ENCODE measurements at places on chromosomes 12 and 14. TPM values are rescaled to one million over a fixed set of nuclear protein-coding genes. Genes with fewer than 3 reads are reported as not detected.

- DNase-seq: no peak
Observed at GRCh38 chr12:70885956-70886355, 34.6 kb downstream of the PTPRR start.

DNA sequence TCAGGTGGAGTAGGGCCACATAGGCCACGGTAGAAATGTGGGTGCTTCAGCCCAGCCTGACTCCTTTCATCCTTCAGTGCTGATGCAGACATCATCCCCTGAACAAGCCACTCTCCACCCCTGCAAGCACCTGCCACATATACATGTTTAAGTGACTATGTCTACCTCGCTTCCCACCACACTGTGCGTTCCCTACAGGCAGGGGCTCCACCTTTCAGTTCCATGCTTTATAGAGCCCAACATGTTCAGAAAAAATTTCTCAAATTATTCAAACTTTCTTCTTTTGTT, 11.6 kb downstream of the SLC7A7 start:
- no peak for DNase-seq

DNA sequence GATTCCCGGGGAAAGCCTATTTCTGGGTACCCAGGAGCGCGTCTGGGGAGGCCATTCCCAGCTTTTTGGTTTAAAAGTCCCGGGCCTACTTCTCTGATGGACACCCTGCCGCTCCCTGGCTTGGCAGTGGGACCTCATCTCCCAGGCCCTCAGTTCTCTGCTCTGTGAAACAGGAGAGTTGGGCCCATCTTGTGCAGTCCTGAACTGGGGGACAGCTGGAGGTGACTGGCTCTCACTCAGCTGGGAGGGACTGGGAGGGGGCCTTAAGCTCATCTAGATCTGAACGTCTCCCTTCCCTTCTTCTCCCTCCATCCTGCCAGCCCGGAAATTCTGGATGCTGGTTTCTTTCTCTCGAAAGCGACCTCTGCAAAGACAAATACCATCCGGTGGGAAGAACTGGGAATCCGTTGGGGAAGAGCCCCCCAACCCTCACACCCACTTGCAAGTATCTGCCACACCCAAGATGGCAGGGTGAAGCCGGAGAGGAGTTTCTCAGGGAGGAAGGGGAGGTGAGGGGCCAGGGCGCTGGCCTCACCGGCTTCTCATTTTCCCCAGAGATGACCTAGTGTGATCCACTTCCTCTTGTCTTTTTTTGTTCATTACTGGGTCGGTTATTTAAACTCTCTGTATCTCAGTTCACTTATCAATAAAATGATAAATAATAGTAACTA, 1.4 kb downstream of the RIN3 start:
- no peak for DNase-seq

DNA sequence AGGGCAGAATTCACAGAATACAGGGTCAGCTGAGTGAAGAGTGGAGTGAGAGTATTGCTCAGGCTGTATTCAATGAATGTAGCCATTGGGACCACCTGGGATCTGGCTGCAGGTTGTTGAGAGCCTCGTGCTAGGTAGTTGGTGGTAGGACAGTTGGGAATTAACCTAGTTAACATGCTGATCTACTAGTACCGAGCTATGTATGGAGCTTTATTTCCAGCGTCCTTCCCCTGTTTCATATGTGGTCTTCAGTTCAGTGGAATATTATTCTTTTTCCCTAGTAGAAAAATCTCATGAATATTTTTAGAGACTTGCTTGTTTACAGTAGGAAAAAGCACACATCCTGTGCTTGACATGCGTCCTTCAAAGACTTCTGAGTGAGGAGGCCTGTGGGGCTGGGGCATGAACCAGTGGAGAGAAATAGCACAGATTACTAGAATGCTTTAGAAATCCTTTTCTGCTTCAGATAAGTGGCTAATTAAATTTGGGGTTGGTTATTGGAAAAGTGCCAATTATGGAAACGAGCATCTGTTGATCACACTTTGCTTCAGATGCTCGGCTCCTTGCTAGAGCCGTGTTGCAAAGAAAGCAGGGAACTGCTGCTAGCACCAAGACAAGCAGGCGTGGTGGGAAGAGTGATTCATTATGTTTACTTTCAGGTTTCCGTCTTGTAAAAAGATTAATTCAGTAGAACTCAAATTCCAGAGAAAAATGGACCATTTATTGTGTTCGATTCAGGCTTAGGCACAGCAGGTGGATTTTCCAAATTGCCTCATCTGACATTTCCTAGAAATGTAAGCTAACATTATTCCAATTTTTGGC, 53.6 kb downstream of the ARF6 start:
- DNase-seq: no peak

GRCh38 chr12:45703942-45704341, 25.6 kb upstream of the ARID2 start:
- DNase-seq: no peak

DNA sequence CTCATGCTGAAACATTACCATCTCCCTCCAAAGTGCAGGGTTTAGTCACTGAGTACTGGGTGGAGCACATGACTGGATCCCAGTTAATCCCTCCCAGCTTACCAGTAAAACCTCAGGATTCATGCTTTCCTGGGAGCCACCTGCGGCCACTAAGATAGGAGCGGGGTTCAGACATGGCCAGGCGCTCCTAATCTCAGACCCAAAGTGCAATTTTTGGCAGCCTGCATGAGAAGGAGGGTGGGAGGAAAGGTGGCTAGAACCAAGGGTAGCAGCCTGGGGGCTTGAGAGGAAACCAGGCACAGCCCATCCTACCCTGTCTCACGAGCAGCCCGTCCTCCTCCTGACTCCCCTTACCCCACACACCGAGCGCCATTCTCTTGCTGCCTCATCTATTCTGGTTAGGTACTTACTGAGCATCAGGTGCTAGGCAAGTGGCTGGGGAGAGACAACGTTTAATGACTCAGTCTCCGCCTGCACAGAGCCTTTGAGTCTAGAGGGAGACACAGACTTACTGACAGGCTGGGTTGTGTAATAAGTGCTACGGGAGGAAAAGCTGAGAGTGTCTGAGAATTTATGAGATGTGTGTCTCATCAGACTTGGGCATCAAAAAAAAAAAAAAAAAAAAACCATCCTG, 9.9 kb downstream of the GPRC5A start:
- peak; percentile 68 for DNase-seq

The GPR135 gene
- 1.5 TPM for total RNA-seq

The AKAP6 gene
- total RNA-seq: 3.4 TPM

The HSPA2 gene
- 52.7 TPM for total RNA-seq

The DPPA3 gene
- not detected for total RNA-seq
